SHP77 (cell line): ENCODE measurements at places on chromosomes 6 and 20.

DNA sequence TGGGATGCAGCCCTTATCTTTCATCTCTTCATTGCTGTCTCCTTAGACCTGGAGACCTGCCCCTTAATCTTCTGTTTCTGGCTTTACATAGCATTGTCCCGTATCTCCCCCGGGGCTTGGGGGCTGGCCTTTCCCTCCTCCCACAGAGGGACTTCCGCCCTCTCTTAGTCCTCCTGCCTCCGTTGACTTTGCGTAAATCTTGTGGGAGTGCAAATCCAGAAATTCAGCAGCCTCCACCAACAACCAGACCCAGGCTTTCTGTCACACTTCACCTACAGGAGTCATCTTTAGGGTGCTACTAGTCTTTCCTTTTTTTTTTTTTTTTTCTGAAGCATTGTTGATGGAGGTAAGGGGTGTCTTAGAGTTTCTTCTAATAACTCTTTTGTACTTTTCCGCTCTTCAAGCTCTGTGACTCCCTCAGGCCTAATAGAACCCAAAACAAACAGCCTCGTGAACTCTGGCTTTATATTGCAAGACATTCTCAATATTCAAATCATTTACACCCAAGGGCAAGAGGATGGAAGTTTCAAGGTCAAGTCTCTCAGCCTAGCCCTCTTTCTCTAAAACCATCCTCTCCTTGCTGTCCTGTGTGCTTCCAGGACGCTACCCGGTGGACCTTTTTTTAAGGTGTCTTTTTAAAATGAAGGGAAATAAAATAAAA, 66.2 kb downstream of the RREB1 start:
- no peak for DNase-seq

- no peak for DNase-seq
Measured at GRCh38 chr6:73679009-73679408, 17.0 kb upstream of the CD109 start.

GRCh38 chr6:34957231-34957783, 68.3 kb downstream of the ANKS1A start:
- no peak for DNase-seq

DNA sequence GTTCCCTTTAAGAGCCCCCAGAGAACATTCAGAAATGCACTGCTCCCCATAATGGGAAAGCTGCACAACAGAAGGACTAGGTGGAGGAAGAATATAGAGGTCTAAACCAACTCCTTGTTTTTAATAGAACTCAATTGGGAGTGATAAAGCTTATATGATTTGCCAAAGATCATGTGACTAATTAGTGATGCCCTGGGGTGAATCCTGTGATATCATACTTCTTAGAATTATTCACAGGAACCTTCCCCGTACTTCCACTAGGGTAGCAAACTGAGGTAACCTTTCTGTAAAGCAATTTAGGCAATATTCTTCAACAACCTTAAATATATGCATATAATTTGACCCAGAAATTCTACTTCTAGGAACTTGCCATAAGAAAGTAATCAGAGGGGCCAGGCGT, 84.4 kb downstream of the TFAP2A start:
- no peak for DNase-seq

GRCh38 chr6:72328775-72329174, 293.1 kb upstream of the KCNQ5 start:
- DNase-seq: no peak

DNA sequence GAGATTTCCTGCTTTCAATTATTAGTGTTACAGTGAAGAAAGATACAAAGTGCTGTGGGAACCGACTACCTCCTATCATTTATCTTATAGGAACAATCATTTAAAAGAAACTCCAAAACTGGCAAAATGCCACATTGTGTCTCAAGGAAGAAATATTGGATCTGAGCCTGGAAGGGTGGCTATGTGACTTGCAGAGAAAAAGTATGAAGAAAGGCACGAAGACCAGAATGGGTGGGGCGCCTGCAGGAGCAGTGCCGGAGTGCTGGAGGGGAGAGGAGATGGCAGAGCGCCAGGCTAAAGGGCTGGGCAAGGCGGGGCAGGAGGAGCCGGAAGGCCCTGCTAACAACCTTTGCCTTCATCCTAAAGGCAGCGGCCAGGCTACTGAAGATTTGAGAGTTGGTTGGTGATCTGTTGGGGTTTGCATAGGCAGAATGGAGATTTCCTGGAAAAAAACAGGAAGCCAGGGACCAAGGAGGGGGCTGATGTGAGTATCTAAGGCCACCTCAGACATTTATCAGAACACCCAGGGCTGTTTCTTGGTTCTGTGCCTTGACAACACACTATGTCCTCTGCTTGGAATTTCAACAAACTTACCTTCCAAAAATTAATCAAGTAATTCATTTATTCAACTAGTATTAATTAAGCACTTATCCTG, 125.6 kb downstream of the MAFB start:
- DNase-seq: no peak

DNA sequence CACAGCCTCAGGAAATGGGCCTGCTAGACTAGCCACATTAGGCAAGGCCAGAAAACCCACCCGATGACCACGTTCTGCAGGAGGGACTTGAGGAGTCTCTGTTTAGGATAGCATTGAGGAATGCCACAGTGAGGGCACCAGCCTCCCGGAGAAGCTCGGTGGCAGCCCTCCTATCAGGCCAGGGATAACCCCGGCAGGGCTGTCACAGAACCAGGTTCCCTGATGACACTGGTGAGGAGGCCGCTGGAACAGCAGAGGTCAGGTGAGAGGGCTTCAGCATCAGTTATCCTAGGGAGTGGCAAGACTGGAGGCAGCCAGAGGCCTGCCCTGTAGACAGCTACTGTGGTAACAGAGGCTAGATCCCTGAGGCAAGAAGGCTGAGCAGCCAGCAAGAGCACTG, 157.6 kb downstream of the MYLK4 start:
- no peak for DNase-seq

DNA sequence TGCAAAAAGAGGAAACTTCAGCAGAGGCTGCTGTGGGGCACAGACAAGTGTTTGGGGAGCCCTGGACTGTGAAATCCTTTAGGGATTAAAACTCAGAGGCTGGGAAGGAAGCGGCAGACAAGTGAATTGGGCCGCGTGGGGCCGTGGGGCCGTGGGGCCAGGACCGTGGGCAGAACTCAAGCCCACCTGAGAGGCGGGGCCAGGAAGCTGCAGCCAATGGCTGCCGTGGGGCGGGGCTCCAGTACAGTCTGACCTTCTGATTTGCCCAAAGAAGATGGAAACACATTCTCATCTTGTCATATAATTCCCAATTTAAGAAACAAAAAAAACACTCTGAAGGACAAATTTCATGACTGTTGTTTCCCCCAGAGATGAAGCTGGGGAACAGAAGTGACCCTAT, 55.4 kb downstream of the ANKRD60 start:
- DNase-seq: no peak

- DNase-seq: no peak
Measured at GRCh38 chr6:152189736-152190135, 382.3 kb downstream of the ESR1 start.

- DNase-seq: no peak
Measured at GRCh38 chr6:17877895-17878440, 109.5 kb downstream of the KIF13A start.

- no peak for DNase-seq
Measured at GRCh38 chr6:42185597-42185996, 9.2 kb downstream of the GUCA1B start.

DNA sequence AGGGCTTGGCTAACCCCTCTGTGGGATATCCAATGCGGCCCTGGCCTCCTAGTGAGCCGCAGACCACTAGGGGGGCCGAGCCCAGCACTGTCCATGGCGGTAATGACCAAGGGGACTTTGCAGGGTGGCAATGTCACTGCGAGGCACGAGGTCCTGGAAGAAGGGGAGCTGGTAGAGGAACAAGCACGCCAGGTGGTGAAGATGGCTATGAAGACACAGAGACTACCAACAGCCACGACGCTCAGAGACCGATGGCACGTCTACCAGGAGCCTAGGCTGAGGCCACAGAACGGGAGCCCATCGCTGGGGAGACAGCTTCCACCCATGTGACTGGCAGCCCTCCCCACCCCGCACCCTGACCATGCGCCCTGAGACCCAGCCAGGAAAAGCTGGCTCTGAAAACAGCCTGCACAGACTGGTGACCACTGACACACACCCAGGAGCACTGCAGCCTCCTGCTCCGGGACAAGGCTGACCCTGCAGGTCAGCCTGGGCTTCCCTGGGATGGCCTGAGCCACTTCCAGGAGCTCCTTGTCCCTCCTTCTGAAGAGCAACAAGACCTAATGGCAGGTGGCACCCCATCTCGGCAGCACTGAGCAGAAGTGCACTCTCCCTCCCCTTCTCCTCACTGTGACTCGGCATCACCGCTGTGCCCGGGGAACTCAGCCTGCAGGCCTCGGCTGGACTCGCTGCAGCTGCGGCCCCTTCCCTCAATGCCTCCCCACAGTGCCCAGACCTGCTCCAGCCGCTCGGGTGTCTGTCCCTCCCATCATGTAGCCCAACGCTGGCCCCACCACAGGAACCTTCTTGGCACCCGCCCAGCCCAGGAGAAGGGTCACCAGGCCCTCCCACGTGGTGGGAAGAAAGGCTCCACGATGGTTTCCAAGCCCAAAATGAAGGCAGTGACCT, 56.9 kb downstream of the GNAS-AS1 start:
- DNase-seq: no peak

GRCh38 chr6:27176523-27177484, 70.7 kb upstream of the PRSS16 start:
- no peak for DNase-seq

GRCh38 chr6:11672256-11672655, 106.3 kb downstream of the ADTRP start:
- DNase-seq: no peak

GRCh38 chr20:53940907-53941545, 129.4 kb downstream of the BCAS1 start:
- no peak for DNase-seq

GRCh38 chr6:27795697-27796494, 116.3 kb downstream of the OR2B2 start:
- peak; percentile 76 for DNase-seq

- DNase-seq: no peak
Measured at GRCh38 chr6:133778414-133779130, 110.3 kb upstream of the TCF21 start.

DNA sequence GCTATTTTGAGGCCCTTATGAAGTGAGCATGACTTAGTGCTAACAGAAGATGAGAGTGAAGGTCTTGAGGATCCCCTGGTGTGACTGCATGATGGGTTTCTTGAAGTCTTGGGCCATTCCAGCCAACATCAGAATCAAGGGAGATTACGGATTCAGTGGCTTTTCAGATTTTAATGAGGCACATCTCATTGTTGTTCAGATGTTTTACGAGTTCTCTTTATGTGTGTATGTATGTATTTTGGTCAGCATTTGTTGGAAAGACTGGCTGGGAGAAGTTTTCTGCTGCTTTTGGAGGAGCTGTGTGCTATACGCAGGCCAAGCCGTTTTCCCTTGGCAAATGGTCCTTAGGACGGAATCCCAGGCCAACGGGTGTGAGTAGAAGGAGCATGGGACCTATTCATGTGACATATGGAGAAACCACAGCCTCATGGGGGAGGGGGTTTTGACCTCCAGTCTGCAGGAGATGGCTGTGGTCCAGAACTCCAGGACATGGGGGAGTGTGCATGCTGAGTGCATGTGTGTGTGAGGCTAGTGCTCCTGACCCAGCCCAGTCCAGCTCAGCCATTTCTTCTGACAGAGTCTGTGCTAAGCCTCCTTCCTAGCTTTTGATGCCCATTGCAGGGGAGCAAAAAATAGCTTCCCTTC, 35.3 kb downstream of the CHMP4B start:
- no peak for DNase-seq

DNA sequence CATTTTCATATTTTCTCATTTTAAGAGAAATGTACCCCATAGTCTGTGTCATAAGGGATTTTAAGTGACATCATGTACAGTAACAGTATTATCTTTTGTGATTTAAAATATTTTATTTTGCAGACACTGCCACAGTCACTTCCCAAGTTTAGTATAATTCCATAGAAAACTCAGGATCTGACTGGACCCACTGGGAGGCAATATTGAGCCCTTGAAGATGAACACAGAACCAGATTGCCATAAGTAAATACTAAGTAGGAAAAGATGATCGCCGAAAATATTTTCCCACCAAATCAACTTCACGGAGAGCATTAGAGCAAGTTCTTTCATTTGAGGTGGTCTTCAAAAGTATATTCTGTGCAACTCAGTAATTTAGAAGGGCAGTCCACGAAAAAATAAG, 17.6 kb upstream of the PKHD1 start:
- no peak for DNase-seq

DNA sequence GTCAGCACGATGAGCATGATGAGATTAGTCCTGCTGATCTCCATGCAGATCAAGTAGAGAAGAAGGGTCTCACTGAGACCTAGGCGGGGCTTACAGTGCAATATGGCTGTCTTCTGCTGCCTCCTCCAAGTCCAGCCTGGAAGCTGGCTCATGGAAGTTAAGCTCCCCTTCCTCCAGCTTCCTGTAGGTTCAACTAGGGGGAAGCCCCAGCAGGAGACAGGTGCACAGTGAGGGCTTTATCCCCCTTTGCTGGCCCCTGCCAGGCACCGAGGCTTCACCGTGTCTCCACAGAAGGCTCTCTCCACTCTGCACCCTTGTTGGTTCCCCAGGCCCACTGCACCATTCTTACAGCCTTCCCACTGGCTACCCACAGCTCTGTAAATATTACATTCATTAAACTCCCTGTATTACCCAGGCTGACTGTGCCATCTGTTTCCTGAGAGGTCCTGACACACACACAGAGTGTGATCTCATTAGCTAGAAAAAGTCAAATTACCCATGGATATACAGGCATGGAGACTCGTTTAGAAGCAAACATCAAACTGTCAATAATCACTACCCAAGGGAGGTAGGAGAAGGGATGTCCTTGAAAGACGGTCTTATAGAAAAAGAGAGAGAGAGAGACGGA, 90.4 kb downstream of the SLC2A10 start:
- peak; percentile 48 for DNase-seq
